Stimulated activated CD8-positive, alpha-beta memory T cell treated with anti-CD3 and anti-CD28 coated beads, Interleukin-4, amount 100 ng/mL, for 4 hours (primary cell): ENCODE measurements at places on chromosomes 2 and 18.

- DNase-seq, result no peak
Observed at GRCh38 chr2:54553775-54554174, 97.6 kb downstream of the SPTBN1 start.

DNA sequence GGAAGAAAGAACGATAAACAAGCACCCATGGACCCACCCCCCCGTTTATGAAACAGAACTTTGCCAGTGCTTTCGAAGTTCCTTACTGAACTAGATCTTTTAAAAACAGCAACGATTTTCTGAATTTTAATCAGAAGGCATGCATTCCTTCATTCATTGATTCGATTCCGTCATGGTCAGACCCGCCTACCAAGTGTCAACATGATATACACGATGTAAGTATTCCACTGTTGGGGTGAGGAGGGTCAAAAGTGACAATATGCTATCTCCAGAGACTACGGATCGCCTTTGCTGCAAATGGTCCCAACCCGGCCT lies 316 bp upstream of the FMNL2 start:
- no peak for DNase-seq

DNA sequence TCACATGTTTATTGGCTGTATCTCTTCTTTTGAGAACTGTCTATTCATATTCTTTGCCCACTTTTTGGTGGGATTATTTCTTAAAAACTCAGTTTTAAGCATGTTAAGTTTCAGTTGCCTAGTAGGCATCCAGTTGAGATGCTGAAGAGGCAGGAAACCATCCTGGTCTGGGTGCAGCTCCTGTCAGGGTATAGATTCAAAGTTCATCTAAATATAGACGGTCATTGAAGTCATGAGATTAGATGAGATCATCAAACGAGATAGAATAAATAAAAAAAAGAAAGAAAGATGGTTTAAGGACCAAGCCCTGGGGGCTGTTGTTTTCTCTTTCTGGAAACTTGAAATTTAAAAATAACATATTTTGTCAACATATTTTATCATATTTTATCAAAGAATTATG lies 9.2 kb upstream of the DNAH7 start:
- no peak for DNase-seq

DNA sequence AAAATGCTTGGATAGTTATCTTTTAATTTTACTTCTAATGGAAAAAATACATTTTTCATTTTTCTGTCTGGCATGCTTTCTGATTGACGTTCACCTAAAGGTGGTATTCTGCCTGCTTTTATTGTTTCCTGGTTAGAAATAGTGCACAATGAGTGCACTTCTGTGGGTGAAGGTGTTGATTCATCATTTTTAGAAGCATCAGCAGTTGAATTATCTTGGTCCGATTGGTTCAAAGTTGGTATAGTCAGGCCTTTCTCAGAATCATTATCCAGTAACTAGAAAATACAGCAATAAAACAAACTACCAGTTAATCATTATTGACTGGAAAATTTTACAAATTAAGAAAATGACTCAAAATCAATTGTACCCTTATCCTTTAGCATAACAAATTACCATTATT lies 84.5 kb downstream of the STRADB start:
- no peak for DNase-seq

- DNase-seq, result no peak
Observed at GRCh38 chr2:207956771-207957170, 68.6 kb downstream of the PLEKHM3 start.

- no peak for DNase-seq
Observed at GRCh38 chr18:79498662-79499061, 102.9 kb downstream of the NFATC1 start.

DNA sequence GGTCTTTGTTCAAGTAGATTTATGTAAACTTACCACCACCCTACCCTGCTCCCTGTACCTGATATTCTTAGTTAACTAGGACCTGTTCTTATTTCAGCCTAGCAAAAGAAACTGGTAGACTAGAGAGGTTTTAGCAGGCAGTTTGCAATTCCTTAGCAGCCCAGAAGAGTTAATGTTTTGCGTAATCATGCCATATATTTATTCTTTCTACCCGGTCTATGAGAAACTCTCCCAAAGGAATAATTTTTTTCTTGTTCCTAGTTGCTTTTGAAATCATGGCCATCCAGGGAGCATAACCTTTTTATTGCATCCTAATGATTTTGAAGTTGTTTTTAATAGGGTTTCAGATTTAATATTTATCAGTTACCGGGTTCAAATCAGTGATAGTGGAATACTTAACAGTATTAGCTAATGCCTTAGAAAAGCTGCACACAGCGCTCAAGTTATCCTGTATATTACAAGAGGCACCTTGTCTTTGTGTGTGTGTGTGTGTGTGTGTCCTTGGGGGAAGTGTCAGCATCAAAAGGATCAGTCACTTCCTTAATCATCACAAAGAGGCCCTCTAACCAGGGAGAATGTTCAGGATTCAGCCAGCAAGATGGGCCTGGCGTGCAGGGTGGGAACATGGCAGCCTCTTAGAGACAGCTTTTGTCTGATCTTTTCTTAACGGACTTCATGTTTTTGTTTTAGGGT lies 52.9 kb downstream of the CABLES1 start:
- no peak for DNase-seq

GRCh38 chr2:42819160-42819559 lies 26.8 kb upstream of the HAAO start:
- no peak for DNase-seq

DNA sequence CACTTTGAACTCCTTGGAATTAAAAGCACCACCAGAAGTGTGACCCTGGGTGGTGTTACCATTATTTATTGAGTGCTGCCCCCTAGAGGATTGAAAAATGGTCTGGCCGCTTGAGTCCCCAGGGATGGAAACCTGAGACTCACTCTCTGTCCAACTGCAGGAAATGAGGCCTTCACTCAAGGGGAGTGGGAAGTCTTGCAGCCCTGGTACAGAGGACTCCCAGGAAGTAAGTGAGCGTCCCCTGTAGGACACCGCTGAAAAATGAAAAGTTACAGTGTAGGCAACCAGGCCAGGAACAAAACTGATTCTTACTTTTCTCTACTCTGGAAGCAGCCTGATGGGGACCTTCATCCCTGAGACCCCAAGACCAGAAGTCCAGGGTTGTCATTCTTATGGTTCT lies 2.2 kb upstream of the NRP2 start:
- no peak for DNase-seq

DNA sequence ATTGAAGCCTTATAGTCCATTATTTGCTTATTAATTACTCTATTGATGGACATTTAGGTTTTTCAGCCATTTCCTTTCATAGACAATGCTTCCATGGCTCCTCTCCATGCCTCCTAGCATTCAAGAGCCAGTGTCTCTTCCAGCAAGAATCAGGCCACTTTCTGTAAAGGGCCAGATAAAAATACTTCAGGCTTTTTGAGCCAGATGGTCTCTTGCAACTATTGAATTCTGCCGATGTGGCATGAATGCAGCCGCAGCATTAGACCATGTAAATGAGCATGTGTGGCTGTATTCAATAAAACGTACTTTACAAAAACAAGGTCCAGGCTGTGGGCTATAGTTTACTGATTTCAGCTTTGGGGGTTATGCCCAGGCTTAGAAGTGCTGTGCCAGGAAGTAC lies 38.5 kb downstream of the TRAF3IP1 start:
- no peak for DNase-seq

- no peak for DNase-seq
Observed at GRCh38 chr2:106138543-106139237, 55.4 kb downstream of the UXS1 start.

- DNase-seq, result no peak
Observed at GRCh38 chr18:48879008-48879431, 71.7 kb downstream of the SMAD7 start.

DNA sequence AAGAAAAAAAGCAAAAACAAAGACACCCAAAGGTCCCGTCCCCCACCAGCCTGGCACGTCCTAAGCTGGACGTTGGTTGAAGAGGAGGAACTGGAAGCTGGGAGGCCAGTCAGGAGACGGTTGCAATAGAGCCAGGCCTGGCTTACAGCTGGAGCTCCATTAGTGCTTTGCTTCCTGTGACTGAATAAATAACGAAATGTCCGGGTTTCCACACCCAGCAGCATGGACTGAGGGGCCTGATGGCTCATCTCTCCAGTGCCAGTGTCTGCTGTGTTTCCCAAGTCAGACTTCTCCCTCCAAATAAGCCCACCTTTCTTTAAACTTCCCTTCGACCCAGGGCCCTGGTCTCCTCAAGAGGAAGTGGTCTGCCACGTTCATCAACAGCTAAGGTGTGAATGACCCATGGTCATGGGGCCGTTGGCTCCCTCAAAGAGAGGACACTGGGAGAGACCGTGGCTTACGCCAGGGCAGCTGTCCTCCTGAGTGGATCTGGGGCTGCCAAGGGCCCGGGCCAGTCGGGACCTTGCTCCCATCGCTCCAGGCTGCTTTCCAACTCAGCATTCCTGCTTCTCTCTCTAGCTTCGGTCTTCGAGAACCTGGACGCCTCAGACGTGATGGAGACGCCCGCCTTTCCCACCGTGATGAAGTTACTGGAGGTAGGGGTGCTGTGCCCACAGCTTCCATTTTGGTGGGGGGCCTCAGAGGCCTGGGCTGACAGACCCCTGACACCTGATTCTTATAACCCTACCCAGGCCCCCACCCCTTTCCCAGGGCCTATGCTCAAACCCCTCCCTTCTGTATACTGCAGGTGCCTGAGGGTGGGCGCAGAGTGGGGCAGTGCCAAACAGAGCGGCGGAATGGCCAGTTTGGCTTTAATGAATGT lies 44.9 kb downstream of the MYO7B start:
- no peak for DNase-seq

GRCh38 chr2:7539760-7540159 lies 622.5 kb downstream of the RNF144A start:
- no peak for DNase-seq

- no peak for DNase-seq
Observed at GRCh38 chr2:239770246-239770639, 254.9 kb downstream of the NDUFA10 start.

DNA sequence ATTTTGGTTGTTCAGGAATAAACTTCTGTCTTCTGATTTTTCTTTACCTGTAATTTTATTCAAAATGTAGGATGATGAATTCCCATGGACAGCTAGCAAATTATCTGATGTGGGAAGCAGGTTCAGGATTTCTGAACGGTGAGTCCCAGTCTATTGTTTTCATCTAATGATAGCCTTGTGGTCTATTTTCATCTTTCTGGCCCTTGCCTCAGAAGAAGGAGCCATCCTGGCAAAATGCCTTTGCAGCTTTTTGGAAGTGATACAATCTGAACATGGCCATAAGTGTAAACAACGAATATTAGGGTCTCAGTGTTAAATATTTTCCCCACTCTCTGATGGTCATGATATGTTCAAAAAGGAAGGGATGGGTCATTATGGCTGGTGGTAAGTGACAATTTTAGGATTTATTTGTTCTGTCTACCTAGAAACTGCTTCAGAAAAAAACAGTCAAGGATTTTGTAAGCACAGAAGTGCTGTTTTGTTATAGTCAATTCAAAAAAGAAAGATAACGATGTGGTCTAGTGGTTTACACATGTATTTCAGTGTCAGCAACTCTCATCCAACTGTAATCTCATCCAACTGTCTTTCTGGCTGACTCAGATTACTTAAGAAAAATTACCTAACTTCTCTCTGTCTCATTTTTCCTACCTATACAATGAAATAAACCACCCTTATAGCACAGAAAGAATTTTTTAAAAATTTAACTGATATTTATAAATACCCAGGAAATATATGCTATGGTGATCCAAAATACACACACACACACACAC lies 272.6 kb upstream of the ERBB4 start:
- DNase-seq, result no peak

- DNase-seq, result no peak
Observed at GRCh38 chr2:172415157-172415864, 12.1 kb upstream of the ITGA6 start.

DNA sequence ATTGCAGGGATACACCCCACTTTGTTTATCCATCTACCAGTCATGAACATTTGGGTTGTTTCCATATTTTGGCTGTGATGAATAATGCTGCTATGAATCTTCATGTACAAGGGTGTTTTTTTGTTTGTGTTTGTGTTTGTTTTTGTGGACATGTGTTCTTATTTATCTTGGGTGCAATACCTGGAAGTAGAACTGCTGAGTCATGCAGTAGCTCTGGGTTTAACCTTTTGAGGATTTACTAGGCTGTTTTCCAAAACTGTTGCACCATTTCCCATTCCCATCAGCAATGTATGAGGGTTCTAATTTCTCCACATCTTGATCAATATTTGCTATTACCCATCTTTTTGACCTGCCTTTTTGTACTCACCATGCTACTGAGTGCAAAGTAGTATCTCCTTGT lies 140.0 kb upstream of the CYP1B1 start:
- no peak for DNase-seq

- no peak for DNase-seq
Observed at GRCh38 chr2:99715956-99716355, 226.1 kb upstream of the REV1 start.

- no peak for DNase-seq
Observed at GRCh38 chr2:100419915-100420314, 2.4 kb upstream of the CHST10 start.

- DNase-seq, result no peak
Observed at GRCh38 chr2:134912361-134912760, 6.3 kb upstream of the CCNT2 start.

DNA sequence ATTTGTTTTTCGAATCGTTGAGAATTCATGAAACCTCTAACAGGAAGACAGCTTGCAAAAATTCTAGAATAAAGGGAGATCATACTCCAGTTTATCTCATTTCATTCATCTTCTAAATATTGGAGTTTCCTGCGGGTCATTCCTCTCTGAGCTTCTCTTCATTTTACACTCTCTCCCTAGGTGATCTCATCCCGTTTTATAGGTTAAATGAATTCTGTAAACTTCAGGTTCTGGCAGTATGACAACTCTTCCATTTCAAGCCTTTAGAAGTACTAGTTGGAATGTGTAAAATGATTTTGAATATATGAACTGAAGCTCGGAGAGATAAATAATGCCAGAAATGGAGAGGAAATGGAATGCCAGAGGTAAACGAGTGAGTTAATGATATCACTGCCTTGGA lies 312.4 kb downstream of the METTL4 start:
- DNase-seq, result no peak

DNA sequence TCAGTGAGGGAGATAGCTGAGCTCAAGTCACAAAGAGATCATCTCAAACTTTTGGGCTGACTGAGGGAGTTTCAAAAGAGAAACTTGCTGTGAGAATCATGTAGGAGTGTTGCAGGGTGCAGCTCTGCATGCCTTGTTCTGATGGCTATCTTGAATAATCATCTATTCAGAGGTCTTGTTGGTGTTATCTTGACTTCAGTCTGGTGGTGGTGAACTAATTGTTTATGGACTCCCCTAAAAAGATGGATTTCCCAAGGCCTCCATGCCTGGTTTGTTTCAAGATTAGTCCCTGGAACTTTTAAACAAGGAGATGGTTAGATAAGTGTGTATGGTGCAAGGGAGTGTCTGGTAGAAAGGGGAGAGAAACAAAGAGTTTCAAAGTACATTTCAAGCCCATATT lies 29.8 kb downstream of the SLC39A6 start:
- DNase-seq, result no peak
